ENCODE measurements at places on chromosomes 4 and X.

DNA sequence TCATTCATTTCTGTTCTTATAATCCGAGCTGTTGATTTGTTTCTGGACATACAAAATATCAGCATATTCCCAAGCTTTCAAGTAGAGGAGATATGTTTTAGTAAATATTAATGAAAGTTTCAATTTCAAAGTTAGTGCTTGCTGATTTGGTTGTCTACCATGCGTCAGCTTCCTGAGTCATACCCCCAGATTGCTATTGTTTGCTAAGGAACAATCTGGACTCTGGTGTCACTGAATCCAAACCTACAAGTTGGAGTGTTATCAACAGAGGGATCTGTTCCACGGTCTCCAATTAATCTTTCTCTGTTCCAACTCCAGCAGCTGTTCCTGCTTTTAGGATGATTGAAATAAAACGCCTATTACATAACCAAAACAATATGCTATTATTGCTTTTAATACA lies 96.1 kb upstream of the FAM9A start:
- no peak for DNase-seq

- DNase-seq = peak; percentile 67
Observed at GRCh38 chrX:71532078-71532752, 689 bp upstream of the OGT start.

- no peak for DNase-seq
Observed at GRCh38 chr4:150581641-150582051, 305 bp upstream of the MAB21L2 start.

DNA sequence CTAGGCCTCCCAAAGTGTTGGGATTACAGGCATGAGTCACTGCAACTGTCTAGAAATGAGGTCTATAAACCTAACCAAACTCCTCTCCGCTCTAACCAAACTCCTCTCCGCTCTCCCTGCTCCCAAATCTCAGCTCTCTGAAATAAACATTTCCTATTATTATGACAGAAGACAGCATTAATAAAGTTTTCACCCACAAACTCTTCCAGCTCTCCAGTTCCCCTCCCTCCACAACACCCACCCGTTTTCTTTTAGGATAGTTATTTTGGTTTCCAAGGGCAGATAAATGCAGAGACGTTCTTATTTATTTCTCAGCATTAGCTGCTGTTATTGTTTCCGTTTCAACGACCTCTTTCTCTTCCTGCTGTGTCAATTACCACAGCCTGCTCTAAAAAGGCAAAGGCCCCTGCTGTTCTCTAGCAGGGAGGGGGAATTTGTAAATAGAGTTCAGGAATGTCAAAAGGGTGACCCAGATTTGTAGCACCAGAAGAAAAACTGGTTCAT lies 13.3 kb upstream of the SCD5 start:
- no peak for DNase-seq

Measured in activated naive CD4-positive, alpha-beta T cell treated with anti-CD3 and anti-CD28 coated beads, Interleukin-2, amount 10 ng/mL, durations not matched to agents 7 days and 5 days (primary cell).